ENCODE measurements at places on chromosomes 5 and 9.

DNA sequence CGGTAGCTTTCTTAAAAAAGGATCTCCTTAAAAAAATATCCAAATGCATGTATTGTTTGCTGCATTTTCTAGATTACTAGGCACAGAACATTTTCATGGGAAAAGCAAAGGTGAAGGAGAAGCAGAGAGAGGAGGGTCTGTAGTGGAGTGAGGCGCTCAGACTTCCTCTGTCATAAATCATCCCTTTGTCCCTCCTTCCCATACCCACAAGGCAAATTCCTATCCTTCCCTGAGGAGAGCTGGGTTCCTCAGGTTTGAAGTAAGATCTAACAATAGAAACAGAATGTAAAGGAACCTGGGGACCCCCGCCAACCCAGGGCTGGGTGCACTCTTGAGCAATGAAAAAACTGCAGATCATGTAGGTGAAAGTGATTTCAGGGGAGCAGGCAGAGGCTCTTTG lies 149.2 kb upstream of the ANKH start:
- no peak for DNase-seq

DNA sequence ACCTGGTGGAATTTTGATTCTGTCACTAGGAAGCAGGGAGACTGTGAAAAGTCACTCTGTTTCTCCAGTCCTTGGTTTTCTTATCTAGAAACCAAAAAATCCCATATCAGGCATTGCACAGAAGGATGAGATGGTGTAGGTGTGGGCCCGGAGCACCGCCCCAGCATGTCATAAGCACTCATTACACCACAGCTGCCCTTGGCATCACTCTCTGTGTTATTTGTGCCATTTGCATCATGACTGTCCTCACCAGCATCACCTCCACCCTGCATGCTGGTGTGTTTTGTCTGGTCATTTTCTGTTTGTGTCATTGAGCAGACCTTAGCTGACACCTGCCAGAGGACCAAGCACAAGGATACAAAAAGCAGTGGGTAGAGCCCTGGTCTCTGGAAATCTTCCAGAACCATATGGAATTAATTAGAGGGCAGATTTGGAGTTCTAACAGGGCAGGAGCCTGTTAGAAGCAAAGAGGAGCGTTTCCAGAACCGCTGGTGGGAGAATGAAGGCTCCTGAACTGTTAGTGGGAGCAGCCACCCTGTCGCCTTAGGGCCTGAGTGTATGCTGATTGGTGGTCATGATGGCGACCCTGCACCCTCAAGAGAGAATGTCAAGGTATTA lies 99.3 kb downstream of the AMBP start:
- DNase-seq: no peak

DNA sequence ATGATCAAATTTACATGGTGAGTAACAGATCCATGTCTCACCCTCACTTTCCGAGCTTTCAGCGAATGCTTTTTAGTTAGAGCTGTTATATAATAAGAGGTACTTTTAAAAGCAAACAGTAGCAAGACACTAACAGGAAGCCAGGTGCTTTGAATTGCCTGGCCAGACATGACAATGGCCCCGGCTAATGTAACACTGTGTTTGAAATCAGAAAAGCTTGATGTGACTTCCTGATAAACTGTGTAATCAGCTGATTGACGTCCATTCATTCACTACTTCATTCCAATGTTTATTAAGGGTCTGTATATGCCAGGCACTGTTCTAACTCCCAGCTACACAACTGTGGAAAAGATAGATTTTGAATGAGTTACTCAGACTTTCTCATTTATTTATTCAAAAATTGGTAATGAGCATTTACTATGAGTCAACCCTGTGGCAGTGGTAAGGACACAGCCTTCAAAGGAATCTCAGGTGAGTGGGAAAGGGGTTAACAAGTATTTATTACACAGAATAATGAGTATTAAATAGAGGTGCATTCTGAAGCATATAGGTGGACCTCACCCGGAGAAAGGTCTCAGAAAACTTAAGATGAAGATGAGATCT lies 26.6 kb downstream of the DPYSL3 start:
- no peak for DNase-seq

DNA sequence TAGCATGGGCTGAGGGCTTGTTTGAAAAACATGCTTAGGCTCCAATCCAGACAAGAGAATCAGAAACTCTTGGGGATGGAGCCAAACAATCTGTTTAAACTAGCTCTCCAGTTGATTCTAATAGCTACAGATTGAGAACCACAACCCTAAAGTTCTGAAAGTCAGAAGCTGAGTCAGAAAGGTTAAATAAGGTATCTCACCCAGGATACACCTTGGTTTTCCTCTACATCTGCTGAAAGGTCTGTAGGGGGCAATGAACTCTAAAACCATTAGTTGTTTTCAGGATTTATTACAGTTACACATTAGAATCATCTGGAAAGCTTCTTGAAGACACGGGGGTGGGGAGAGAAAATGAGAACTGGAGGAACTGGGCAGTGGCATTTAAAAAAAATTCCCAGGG lies 5.7 kb downstream of the GFM2 start:
- DNase-seq: no peak

- DNase-seq: peak; percentile 71
Observed at GRCh38 chr9:4297786-4298254, 2.0 kb downstream of the GLIS3 start.

DNA sequence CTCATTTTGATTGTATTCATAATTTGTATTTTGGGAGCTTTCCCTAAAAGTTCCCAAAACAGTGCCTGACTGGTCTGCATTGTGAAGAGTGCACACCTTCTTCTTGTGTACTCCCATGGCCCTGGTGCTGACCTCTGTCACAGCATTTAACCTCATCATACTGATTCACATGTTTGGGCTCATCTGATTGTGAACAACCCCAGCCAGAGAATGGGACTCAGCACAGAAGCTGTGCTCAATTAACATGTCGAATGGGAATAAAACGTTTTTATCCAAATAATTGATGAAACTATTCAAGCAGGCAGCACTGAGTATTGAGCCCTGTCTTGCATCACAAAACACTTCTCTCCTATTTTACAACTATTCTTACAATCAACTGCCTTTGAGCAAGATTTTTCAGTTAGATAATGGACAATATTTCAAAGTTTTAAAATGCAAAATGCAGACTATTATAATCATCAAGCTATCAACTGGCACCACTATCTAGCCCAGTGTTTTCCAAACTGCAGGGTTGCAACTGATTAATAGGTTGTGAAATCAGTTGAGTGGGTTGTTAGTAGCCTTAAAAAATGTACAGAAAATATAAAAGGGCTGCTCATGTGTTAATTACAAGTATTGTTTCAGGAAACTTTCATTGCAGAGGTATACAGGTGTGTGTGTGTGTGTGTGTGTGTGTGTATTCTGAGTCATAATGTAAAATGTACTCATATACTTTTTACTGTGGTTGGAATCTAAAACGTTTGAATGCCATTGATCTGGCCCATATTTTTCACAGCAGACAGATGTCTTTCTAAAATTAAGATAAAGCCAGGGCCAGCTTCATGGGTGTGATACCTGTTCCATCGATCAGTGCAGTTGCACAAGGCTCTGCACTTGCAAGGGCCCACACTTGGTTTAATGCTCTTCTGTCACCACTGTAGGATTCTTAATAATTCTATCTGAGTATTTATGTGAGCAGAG lies 190.5 kb downstream of the PIK3R1 start:
- no peak for DNase-seq

DNA sequence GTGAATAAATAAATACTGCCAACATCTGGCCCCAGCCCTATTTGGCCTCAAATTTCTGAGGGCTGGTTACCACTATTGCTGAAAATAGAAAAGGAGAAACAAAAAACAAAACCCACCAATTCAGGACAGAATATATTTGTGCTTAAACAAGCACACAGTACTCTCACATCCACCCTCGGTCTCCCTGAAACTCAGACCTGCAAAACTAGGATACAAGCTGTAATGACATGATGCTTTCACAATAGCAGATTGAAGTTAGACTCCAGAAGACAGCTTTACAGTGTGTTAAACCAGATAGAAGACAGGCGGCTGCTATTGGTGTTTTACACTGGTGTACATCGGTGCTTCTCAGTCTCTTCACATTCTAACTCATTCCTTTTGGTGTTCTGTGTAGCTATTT lies 214.9 kb upstream of the DMRT1 start:
- DNase-seq: no peak

DNA sequence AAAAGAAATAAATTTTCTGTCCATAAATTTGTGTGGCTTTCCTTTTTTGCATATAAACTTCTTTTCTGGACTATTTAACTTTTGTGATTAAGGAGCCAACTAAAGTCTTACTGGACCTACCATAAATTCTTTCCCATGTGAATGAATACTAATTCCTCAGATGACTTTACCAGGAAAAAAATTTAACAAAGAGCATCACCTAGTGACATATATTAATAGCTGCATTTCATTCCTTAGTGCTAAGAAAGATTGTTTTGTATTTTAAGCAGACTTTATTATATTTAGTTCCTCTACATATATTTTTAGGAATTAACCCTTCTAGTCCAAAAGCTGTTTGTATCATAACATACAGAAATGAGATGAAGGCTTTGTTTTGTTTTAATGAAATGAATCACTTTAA lies 64.4 kb downstream of the C9orf85 start:
- no peak for DNase-seq

GRCh38 chr5:150765011-150765798 lies 6.4 kb upstream of the DCTN4 start:
- DNase-seq: no peak

DNA sequence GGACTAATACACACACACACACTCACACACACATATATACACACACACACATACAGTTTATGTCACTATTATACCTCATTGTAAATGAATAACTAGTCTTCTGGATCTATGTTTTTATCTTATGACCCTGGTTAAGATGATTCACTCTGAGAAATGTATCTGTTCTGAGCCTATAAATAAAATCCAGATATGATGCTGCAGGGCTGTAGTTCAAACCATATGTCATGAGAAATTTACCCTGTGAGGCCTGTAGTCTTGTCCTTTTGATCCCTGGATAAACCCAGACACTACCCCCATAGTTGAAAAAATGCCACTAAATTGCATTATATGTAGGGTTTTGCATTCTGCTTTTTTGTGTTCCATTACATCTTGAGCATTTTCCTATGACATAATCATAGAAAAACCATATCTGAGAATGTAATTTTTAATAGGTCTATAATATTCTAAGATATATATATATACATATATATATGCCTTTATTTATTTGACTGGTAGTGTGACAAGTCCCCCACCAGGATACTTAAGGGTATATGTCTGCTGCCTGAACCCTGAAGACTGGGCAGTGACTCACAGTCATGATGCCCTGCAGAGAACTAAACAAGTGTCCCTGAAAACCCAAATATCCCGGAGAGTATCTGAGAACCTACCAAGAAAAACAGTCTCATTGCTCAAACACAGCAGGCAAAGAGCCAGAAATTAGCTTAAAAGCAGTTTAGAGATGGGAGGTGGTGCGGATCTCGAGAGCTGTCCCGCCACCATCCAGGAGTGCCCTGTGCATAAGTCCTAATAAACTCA lies 18.4 kb upstream of the ALDOB start:
- no peak for DNase-seq

DNA sequence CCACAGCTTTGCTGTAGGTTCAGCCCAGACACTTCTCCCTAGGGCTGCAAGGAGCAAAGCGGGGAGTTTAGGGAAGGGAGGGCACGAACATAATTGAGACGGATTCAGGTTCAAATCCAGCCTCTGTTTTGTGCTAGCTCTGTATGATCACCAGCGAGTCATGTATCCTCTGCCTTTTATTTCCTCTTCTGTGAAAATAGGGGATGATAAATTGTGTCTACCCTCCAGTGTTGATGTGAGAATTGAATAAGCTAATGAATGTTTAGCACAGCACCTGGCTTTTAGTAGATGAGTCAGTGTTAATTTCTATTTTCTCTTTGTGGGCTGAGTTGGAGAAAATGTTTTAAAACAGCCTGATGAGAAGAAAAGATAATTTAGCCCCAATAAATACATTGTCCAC lies 6.2 kb downstream of the MLANA start:
- no peak for DNase-seq

DNA sequence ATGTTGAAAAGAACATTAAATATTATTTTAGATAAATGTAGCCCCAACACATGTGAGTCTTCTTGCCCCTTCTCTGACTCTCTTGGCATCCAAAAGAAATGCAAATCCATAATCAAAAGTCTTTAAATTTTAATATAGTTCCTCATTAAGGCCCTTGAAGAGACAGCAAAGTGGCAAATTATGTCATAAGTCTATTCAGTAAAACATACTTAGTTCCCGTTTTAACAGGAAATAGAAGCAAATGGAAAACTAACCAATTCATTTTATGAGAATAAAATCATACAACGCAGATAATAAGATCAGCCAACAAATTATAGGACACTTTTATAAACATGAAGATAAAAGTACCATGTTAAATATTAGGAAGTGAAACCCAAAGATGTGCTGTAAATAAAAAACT lies 20.1 kb upstream of the IFNB1 start:
- DNase-seq: no peak

GRCh38 chr5:159780246-159780645 lies 136.0 kb upstream of the ADRA1B start:
- no peak for DNase-seq

DNA sequence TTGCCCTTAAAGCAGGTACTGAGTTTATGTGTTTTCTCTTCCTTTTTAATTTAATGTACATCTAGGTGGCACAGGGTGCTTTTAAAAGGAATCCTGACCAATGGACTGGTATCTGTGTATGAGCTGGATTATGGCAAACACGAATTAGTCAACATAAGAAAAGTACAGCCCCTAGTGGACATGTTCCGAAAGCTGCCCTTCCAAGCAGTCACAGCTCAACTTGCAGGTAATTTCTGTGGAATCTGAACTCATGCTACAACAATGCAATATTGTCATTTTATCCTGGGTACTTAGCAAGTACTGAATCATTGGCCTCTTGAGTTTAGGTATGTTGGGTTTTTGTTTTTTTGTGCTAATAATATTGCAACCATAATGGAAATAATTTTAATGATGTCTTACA lies 14.4 kb upstream of the TMOD1 start:
- DNase-seq: no peak

GRCh38 chr5:160011471-160011870 lies 2.5 kb downstream of the TTC1 start:
- no peak for DNase-seq

GRCh38 chr9:99778308-99778707 lies 43.4 kb upstream of the NR4A3 start:
- DNase-seq: no peak

GRCh38 chr5:65100911-65101631 lies 332.3 kb downstream of the CWC27 start:
- peak; percentile 71 for DNase-seq

DNA sequence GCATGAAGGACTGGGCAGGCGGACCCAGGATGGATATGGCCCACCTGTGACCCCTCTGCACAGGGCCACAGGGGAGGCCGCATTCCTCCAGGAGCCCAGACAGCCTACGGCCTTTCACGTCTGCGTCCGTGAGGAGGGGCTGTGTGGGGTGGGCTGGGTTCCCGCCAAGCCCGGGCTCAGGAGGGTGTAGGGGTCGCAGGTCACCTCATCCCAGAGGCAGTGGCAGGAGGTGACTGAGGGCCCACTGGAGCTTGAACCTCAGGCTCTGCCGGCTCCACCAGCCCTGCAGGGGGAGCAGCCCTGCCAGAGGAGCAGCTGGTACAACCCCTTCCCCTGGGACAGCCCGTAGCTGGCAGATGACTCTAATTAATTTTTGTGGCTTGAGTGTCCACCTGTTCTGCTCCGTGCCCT lies 40.7 kb upstream of the CACNA1B start:
- no peak for DNase-seq
